ENCODE measurements at places on chromosomes 2 and 18. TPM values are rescaled to one million over a fixed set of nuclear protein-coding genes. Genes with fewer than 3 reads are reported as not detected.

Gene ZBTB7C
- 13.2 TPM for total RNA-seq

Gene SERPINB3
- total RNA-seq: not detected

DNA sequence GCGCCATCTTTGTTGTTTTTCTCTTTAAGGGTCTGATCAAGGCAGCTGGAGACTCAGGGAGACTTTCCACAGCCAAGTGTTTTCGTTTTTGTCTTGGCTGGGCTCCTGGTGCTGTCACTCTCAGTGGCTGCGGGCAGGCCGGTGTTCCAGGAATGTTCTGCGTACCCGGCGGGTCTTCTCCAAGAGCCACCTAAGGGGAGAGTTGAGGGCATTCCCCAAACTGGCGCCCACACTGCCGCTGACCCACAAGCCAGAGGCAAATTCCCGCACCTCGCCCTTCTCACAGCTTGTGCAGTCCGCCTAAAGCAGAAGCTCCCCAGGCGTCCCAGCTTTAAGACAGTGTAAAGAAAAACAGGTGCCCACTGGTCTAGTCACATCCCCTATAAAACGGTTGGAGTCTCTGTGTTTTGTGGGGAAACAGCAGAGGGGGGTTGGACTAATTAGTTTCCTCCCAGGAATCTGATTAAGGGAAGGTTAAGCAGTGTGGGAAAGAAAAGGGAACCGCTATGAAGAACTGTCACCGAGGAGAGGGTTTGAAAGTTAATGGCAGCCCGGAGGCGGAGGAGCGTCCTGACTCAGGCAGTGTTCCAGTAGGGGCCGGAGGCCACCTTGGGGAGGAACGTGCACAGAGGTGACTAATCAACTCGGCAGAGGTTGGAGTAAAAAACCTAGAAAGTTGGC, 224.5 kb downstream of the SLC4A3 start:
- no peak for DNase-seq

DNA sequence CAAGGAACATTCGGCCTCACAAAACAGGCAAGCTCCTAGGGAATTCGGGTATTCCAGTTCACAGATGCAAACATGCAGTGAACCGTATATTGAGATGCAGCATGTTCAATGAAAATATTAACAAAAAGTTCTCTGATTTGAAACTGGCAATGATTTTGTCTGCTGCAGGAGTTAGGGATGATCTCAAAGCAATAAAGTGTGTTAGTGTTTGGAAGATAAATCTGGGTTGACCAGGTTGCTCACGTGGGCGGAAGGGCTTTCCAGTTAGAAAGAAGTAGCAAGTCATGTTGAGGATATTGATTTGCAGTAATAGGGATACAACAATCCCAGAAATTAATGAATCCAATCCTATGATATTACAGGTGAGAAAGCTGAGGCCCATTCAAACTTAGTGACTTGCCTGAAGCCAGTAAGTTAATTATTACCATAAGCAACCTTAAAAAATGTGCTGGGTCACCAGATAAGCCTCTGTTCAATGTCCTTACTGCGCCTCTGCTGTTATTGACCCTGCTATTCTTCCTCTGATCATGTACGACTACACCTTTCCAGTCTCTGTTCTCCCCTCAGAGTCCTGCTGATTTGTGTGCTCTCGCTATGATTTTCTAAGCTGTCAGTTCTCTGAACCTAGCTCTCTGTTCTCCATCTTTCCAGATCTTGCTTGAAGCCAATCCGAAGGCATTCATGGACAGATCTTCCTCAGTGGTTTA, 370.8 kb downstream of the DSEL start:
- no peak for DNase-seq

- no peak for DNase-seq
Observed at GRCh38 chr2:64267699-64268098, 123.5 kb upstream of the PELI1 start.

GRCh38 chr2:152426801-152427200, 91.8 kb downstream of the FMNL2 start:
- no peak for DNase-seq
